ENCODE measurements at places on chromosomes 16 and 17. TPM values are rescaled to one million over a fixed set of nuclear protein-coding genes. Genes with fewer than 3 reads are reported as not detected.

The ANKFN1 gene
- total RNA-seq = not detected

The WSCD1 gene
- total RNA-seq = 0.16 TPM

The C16orf54 gene
- total RNA-seq = not detected

The KRTAP9-2 gene
- not detected for total RNA-seq

The YBX2 gene
- total RNA-seq = not detected

The KRT17 gene
- total RNA-seq = 4.9 TPM

The ACE gene
- 12.6 TPM for total RNA-seq

The ADAMTS18 gene
- under 0.01 TPM for total RNA-seq

The ARSG gene
- 1.2 TPM for total RNA-seq

The OSGIN1 gene
- total RNA-seq = 2.7 TPM

The TMEM256 gene
- total RNA-seq = 140 TPM

The KRTAP2-2 gene
- total RNA-seq = not detected

The FSCN2 gene
- total RNA-seq = 2.8 TPM

The FBXW10 gene
- total RNA-seq = under 0.01 TPM

All from bronchial smooth muscle cell (primary cell).